ENCODE measurements at places on chromosomes 3 and 15. TPM values are rescaled to one million over a fixed set of nuclear protein-coding genes. Genes with fewer than 3 reads are reported as not detected.

DNA sequence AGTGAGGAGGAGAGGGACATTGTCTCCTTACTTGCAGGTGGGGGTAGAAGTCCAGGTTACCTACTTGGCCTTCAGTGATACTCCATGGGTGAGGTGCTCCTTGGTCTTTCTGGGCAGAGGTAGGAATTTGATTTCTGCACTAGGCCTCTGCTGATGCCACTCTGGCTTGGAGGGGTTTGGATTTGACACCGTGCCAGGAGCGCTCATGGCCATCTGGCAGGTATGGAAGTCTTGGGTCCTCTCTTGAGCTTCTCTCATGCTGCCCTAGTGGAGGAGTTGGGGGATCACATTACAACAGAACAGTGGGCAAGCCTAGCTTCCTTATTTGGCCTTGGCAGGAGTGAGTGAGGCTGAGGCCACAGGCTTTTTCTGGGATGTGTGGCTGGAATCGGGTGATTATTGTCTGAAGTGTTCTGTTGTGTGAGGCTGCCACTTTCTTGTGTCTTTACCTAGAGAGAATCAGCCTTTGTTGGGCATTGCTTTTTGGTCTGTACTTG is 525.0 kb downstream of the GABRG3 start:
- H3K4me3 ChIP-seq, result no peak overlapping the region
- H3K4me1 ChIP-seq, result no peaks in the 10 kb centered on the region
- DNase-seq, result no peak
- no peaks in the 10 kb centered on the region for H3K36me3 ChIP-seq

DNA sequence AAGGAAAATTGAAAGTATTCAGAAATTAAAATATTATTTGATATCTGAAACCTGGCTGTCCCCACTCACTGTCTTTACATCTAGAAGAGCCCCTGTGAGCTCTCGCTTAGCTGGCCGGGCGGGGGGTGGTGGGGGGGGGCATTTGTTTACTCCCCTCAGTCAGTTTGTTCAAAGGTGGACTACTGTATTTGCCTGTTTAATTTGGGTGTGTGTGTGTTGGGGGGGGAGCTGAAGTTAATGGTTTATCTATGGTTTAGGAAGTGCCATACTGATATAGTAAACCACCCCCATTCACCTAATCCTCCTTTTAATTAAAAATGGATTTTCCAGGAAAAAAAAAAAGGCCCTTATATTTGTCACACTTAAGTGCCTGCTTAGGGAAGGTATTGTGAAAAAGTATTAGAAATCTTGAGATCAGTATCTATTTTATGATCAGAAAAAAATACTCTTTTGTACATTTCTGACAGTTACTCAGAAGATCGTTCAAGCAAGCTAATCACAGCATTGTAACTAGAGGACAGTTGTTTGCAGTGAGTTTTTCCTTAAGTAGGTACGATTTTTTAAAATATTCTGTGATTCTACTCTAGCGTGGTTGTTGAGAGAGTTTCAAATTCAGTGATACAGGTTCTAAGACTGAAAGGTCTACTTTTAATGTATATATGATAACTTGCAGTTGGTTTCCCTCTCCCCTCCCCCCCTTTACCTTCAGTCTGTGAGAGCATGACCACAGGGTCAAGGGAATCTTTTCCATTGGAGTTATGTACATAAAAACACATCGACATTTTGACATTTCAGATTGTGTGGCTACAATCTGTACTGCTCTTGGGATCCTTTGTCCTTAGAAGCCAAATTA is 8.5 kb downstream of the NR2F2 start:
- H3K4me3 ChIP-seq, result peak overlapping the region; percentile 87
- peaks cover 75% of the 10 kb centered on the region for H3K27me3 ChIP-seq
- DNase-seq, result peak; percentile 47
- H3K27ac ChIP-seq, result peak overlapping the region; percentile 57
- H3K4me1 ChIP-seq, result no peaks in the 10 kb centered on the region

DNA sequence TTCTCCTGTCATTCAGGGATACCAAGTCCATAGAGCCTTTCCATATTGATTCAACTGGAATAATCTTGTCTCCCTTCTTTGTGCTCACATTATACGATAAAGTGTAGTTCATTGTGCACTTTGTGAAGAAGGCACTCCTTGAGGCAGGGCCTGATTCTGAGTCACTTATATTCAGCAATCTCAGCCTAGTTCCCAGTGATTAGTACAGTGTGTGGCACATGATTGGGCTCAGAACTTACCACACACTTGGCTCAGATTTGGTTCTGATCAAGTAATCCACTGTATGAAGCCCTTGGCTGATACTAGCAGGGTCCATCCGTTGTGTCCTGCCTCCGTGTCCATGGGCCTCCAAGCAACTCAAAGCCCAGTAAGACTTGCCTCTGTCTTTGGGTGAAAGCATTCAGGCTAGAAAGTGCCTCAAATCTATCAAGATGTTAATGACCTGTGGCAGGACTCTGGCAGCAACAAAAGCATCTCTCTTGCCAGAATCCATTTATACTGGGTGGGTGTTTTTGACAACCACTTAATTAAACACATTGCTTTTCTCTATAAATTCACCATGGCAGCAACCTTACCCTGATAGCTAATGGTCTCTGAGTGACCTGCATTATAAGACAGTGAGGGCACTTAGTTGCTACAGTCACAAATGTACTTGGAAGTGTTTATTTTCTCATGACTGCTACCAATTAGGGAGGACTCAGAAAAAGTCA is 51.3 kb downstream of the TPRG1 start:
- DNase-seq, result no peak
- H3K27me3 ChIP-seq, result no peaks in the 10 kb centered on the region
- H3K27ac ChIP-seq, result no peak overlapping the region
- H3K36me3 ChIP-seq, result no peaks in the 10 kb centered on the region
- no peak overlapping the region for H3K4me3 ChIP-seq
- no peaks in the 10 kb centered on the region for H3K4me1 ChIP-seq

DNA sequence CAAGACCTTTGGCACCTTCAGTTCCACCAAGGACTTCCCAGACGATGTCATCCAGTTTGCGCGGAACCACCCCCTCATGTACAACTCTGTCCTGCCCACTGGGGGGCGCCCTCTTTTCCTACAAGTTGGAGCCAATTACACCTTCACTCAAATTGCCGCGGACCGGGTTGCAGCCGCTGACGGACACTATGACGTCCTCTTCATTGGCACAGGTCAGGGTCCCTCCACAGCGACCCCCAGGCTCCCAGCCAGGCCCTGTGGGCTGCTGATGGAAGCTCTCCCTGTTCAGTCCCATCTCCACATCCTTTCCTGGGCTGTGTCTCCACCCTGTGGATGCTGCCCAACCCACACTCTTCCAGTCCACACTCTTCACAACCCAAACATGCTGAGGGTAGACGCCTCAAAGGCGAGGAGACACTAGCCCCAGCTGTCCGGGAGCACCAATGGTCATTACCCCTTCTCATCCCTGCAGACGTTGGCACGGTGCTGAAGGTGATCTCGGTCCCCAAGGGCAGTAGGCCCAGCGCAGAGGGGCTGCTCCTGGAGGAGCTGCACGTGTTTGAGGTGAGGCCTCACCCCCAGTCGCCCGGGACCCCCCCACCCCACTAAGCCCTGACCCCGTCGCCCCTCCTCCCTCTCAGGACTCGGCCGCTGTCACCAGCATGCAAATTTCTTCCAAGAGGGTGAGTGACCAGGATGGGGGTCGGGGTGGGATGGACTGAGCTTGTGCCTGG is 4.3 kb upstream of the LSMEM2 start:
- DNase-seq, result peak; percentile 96
- peaks cover 39% of the 10 kb centered on the region for H3K27me3 ChIP-seq
- no peaks in the 10 kb centered on the region for H3K36me3 ChIP-seq
- no peak overlapping the region for H3K27ac ChIP-seq
- H3K4me1 ChIP-seq, result no peaks in the 10 kb centered on the region

GRCh38 chr15:76994001-76994400 is 925 bp upstream of the PSTPIP1 start:
- H3K4me3 ChIP-seq, result no peak overlapping the region
- peak; percentile 32 for DNase-seq
- peaks cover 3% of the 10 kb centered on the region for H3K4me1 ChIP-seq
- H3K36me3 ChIP-seq, result no peaks in the 10 kb centered on the region
- H3K27me3 ChIP-seq, result no peaks in the 10 kb centered on the region

DNA sequence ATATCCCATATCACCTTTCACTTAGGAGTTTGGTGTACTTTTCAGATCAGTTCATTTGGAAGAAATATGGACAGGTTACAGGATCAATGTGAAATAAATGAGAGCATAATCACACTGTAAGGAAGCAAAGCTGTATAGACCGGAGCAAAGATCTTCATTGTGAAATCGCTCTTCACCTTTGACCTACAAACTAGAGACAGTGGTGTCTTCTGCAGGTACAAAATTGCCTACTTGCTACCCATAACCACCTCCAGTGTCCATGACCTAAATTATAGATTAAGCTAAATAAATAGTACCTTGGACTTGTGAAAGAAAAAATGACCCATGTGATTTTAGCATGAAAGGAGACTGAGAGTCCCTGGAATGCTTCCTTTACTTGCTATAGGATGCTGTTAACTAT is 379.5 kb upstream of the SUCLG2 start:
- no peaks in the 10 kb centered on the region for H3K27me3 ChIP-seq
- no peak overlapping the region for H3K4me3 ChIP-seq
- H3K4me1 ChIP-seq, result no peaks in the 10 kb centered on the region
- no peak overlapping the region for H3K27ac ChIP-seq
- DNase-seq, result no peak

GRCh38 chr15:69059557-69059943 is 45.1 kb downstream of the NOX5 start:
- no peak overlapping the region for H3K4me3 ChIP-seq
- peaks cover 19% of the 10 kb centered on the region for H3K27me3 ChIP-seq
- DNase-seq, result no peak
- H3K27ac ChIP-seq, result no peak overlapping the region
- no peaks in the 10 kb centered on the region for H3K36me3 ChIP-seq

DNA sequence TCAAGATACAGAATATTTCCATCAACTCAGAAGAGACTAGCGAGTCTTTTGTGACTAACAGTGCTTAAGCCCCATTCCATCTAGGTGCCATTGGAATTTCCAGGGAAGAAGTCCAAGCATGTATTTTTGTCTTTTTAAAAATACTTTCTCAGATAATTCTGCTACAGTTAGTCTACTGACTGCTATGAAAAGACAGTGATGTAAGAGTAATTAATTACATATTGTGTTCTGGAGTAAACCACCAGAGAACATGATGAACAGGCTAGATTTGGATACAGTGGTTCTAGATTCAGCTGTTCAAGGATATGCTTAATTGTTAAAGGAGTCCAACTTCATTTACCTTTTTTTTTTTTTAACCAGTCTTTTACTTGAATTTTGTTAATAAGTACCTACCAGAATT is 34.8 kb upstream of the PAK6 start:
- no peak for DNase-seq
- H3K4me3 ChIP-seq, result no peak overlapping the region
- no peak overlapping the region for H3K27ac ChIP-seq
- H3K4me1 ChIP-seq, result no peaks in the 10 kb centered on the region

GRCh38 chr15:64969401-64969800 is 20.3 kb downstream of the SPG21 start:
- H3K36me3 ChIP-seq, result peaks cover 72% of the 10 kb centered on the region
- no peaks in the 10 kb centered on the region for H3K27me3 ChIP-seq
- no peak for DNase-seq
- H3K27ac ChIP-seq, result no peak overlapping the region
- H3K4me1 ChIP-seq, result no peaks in the 10 kb centered on the region

The CYP11A1 gene
- 4.8 TPM for total RNA-seq

The GPR27 gene
- 7.9 TPM for total RNA-seq

Measured in endodermal cell (in vitro differentiated cells).